ENCODE measurements at places on chromosomes 2 and 18.

- no peak for DNase-seq
Observed at GRCh38 chr2:49335546-49335945, 181.2 kb upstream of the FSHR start.

GRCh38 chr2:207974216-207974605 lies 51.1 kb downstream of the PLEKHM3 start:
- no peak for DNase-seq

DNA sequence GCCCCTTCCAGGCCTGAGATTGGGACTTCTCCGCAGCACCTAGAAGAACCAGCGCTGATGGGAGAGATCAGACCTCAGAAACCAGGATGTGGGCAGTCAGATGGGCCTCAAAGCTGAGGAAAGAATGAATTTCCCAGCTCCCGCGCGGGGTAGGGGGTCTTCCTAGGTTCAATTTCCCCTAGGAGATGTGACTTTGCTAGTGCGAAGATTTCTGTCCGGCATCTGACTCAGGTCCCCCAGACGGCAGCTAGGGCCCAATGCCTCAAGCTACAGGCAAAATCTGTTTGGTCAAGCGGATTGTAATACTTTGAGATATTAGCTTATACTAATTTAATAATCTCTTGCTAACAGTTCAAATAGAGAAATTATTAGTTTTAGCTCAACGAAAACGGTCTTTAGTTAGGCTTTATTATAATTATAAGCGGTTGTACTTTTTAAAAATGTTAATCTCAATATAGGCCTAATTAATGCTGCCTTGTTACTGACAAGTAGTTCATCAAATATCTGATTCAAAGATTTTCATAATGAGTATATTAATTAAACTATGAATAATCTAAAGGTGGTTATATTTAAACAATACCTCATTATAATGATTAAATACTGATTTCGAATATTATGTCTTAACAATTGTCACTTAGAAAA lies 5.8 kb downstream of the DLX1 start:
- DNase-seq = no peak

DNA sequence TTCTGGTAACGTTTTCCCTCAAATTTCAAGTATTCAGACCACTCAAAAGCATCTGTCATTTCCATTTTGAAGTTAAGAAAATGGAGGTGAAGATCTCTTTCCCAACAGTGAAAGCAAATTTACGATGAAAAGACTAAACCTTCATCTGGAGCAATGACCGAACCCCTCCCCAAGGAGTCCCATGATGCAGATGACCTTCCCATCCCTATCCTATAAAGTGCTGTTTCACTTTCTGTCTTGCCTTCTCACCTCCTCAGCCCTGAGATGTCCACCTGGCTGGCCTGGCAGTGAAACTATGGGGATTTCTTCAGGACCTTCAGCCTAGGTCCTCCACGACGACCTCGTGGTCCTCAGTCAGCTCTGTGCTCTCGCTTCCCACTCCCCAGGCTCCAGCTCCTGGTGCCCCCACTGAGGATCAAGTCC lies 925 bp upstream of the NPC1 start:
- no peak for DNase-seq

DNA sequence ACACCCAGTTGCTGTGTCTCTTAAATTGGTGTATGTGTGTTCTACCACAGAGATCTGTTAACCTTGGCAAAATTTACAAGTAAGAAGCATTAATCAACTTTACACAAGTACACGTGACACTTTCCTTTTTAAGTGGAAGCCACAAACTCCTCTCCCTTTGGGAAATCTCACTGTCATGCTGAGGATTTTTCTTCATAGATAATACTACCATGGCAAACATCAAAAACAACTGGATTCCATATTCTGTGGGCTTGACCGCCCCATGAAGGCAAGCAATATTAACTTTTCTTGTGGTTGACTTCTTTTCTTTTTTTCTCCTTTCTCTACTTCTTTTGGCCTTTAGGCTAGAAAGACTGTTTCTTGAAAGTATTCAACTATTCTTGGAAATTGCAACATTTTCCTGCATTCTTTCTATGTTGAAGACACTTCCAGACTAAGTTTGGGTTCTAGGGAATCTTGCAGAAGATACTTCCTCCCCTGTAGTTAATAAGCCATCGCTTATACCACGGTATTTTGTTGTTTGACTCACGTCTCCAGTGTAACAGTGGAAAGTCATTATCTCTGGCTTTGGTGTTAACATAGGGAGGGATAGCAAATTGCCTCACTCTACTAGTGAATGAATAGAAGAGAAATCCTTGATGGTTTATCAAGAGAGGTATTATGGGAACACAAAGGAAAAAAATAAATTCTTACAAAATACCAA lies 79.5 kb downstream of the SLC8A1 start:
- DNase-seq = no peak

DNA sequence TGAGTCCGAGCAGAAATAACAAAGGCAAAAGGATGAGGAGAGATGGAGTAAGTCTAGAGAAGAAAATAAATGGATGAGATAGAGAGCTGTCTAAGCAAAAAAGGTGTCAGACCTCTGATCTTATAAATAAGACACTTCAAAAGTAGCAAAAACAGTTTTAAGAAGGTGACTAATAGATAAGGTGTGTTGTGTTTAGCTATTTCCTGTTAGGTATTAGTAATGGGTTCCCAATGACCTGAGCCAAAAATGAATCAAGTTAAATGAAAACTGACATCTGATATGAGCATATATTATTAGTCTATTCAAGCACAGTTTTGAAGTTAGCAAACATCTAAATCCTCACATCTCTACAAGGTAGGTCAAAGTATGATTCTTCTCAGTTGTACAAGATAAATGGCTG lies 10.6 kb downstream of the SUPT7L start:
- no peak for DNase-seq

DNA sequence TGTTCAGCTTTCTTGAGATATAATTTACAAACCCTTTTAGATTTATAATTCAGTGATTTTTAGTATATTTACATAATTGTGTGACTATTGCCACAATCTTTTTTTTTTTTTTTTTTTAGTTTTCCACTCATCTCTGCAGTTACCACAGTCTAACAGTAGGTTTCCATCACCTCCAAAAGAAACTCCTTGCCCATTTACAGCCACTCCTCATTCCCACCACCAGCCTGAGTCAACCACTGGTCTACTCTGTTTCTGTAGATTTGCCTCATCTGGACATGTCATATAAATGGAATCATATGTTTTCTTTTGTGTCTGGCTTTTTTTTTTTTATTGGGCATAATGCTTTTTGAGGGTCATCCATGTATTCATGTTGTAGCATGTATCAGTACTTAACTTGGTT lies 16.1 kb downstream of the MTX2 start:
- DNase-seq = no peak

DNA sequence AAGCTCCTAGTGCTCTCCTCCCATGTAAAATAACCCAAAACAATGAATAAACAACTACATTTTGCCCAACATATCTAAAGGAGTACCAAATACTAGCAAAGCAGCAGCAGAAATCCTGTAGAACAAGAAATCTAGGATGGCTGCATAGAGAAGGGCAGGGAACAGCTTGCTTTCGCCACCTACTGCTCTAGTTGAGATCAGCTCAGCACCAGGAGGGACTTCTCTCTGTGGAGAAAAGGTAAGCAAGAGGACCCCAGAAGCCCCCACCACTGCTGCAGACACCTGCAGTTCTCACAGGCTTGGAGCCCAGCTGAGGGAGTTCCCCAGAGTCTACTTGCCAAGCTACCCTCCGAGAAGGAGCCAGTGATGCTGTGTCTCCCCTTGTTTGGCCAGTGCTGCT lies 243.0 kb upstream of the CHST9 start:
- DNase-seq = no peak

- no peak for DNase-seq
Observed at GRCh38 chr2:176569574-176569973, 300.3 kb downstream of the MTX2 start.

- DNase-seq = no peak
Observed at GRCh38 chr2:191012845-191013681, 908 bp downstream of the STAT1 start.

GRCh38 chr18:36672437-36673344 lies 156.1 kb downstream of the TPGS2 start:
- DNase-seq = no peak

DNA sequence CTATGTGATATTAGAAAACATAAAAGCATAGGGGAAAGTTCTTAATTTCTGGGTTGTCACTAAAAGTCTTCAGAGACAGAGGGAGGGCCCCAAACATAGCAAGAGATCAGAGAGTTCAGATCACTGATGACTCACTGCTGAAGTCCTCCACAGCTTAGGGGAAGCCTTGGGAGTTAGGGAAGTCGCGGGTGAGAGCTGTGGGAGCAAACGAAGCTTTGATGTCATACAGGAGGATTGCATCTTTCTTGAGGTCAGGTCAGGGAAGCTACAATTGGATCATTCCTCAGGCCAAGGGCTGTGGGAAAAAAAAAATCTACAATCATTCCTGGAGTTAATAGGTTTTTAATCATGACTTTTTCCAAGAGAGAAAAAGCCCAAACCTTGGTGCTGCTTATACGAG lies 96.2 kb downstream of the COPS8 start:
- no peak for DNase-seq

GRCh38 chr18:67145586-67146292 lies 370.8 kb downstream of the DSEL start:
- no peak for DNase-seq

GRCh38 chr18:73950116-73950700 lies 197.4 kb downstream of the FBXO15 start:
- DNase-seq = no peak

DNA sequence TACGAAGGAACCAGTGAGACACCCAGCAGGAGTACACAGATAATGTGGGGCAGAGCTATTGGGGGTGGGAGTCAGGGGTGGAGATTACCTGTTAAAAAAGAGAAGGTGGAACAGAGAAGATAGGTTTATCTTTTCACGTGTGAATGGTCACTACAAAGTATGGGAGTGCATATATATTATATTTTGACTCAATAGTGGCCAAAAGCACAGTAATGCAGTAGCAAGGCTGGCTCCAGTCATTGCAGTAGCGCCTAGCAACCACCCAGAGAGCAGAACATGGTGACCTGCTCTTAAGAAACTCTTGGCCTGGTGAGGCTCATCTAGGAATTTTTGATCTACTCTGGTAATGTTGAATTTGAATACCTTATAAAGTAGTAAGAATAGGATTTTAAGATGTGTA lies 1.0 kb downstream of the IMPACT start:
- DNase-seq = no peak

GRCh38 chr18:64840911-64841701 lies 692.2 kb upstream of the LINC00305 start:
- DNase-seq = no peak

- DNase-seq = no peak
Observed at GRCh38 chr2:101657787-101658186, 39.7 kb upstream of the MAP4K4 start.

DNA sequence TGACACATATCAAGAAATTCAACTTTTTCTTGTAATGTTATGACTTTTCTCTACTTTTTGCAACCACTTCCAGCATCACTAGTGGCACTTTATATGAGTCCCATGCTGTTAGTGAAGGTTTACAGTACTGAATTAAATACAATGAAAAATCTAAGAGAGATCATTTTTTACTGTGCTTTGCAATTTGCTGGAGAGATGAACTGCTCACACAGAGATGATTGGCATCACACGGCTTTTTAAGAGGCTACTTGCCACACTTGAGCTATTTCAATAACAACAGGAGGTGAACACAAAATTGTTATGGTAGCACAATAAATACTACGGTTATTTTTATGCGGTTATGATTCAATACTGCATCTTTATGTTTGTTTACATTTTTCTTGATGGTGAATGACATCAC lies 88.9 kb downstream of the DAW1 start:
- no peak for DNase-seq

Data from stimulated activated CD8-positive, alpha-beta memory T cell treated with anti-CD3 and anti-CD28 coated beads, Interleukin-12 subunit alpha, Interleukin-12 subunit beta, amount 100 ng/mL, for 1 hour (primary cell).